ENCODE measurements at places on chromosomes 11 and 22.

DNA sequence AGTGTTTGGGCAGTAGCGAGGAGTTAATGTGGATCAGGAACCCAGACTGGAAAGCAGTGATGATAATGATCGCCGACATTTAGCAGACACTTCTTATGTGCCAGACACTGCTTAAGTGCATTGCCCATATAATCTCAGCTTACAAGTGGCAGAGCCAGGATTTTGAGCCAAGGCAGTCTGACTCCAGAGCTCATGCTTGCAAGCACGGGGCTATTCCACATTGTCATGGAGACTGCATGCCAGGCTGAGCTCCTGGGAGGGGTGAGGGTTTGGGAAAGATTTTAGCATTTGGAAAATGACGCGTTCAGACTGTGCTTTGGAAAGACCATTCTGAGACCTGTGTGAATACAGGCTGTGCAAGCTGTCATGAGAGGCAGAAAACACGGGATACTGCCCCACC, 302.7 kb downstream of the DDX10 start:
- DNase-seq, result no peak

DNA sequence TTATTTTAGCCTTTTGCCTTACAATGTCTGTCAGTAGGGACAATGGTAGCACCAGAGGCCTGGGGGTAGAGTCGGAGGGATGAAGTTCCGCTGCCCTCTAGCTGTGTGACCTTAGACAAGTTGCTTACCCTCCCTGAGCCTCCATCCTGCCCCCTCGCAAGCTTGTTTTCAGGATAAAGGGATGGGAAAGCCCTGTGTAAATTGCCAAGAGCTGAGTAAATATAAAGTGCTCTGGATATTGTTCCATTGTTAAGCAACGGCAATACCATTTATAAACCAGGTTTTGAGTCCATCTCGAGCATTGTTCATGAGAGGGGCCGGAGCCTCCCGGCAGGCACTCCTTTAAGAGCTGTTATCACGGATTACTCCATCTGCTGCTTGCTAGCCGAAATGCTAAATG, 72.9 kb downstream of the ZBTB16 start:
- no peak for DNase-seq

GRCh38 chr11:45617871-45618601, 47.4 kb downstream of the CHST1 start:
- DNase-seq, result no peak

DNA sequence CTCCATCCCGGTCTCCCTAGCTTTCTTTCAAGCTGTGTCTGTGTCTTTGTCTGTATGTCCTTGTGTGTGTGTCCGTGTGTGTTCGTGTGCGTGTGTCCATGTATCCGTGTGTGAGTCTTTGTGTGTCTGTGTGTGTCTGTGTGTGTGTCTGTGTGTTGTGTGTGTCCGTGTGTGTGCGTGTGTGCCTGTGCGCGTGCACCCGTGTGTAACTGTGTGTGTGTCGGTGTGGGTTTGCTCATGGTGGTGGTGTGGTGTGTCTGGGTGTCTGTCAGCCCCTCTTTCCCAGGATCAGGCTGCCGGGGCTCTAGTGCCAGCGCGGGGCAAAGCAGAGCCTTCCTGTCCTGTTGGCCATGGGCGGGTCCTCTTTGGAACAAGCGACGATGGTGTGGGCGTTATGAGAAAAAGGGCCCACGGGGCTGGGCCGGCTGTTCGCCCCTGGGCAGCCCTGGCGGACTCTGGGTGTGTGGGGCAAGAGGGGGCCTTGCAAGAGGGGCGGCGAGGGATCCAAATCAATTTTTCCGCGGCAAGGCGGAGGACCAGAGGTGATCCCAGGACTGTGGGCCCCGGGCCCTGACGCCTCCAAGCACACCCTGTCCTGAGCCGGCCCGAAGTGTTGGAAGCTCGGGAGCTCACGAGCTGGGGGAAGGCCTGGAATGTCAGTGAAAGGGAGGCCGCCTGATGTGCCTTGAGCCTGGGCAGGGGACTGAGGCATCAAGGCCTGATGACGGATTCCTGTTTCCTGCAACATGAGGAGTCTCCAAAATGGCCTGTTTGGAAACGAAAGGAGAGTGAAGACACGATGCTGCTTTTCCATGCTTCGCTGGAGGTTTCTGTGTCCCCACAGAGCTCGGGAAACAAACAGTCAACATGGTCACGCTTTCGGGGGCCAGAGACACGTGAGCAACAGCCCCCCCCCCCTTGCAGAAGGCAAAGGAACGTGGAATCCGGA, 3929.2 kb upstream of the OR11H1 start:
- DNase-seq, result no peak
